ENCODE measurements at places on chromosomes 1 and 21.

DNA sequence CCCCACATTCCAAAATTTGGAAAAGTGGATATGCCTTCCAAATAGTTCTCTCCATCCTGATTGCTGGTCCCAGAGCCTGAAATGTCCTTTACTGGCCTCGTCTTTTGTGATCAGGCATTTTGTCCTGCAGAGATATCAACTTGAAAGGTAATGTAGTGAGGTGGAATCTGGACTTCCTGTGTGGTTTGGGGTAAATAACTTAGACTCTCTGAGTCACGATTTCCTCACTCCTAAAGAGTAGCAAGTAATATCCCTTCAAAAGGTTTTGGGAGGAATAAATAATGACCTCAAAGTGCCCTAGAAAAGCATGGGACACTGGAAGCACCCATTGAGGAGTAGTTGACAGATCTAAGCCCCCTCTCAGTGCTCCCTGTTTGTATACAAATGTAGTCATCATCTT, 426.6 kb downstream of the OMA1 start:
- DNase-seq: no peak

- no peak for DNase-seq
Measured at GRCh38 chr1:33624261-33624990, 152.0 kb downstream of the ZSCAN20 start.

DNA sequence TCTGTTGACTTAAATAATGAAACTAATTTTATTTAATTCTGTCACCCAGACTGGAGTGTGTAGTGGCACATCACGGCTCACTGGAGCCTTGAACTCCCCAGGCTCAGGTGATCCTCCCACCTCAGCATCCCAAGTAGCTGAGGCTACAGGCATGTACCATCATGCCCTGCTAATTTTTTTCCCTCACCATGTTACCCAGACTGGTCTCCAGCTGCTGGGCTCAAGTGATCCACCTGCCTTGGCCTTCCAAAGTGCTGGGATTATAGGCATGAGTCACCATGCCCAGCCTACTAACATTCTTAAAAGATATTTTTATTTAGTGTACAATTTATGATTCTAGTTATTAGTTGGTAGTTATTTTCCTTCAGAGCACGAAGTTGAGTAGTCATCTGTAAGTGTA, 49.5 kb downstream of the NRDC start:
- DNase-seq: no peak

- peak; percentile 80 for DNase-seq
Measured at GRCh38 chr1:16236511-16237342, at the start of gene CPLANE2. CPLANE2 (minus strand) TSS chr1:16237183; CDS start chr1:16236742, 441 bp downstream.

DNA sequence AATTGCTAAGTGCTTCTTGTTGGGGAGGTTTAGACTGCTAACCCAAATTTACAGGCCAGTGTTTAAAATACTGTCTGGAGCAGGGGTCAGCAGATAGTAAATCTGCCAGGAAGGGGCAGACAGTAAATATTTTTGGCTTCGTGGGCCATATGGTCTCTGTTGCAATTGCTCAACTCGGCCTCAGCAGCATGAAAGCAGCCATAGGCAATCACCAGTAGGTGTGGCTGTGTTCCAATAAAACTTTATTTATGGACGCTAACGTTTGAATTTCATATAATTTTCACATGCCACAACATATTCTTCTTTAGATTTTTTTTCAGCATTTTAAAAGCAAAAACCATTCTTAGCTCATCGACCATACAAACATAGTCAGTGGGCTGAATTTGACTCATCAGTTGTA, 172.7 kb downstream of the BRINP2 start:
- no peak for DNase-seq

- peak; percentile 6 for DNase-seq
Measured at GRCh38 chr1:50423670-50424000, 392 bp upstream of the DMRTA2 start.

DNA sequence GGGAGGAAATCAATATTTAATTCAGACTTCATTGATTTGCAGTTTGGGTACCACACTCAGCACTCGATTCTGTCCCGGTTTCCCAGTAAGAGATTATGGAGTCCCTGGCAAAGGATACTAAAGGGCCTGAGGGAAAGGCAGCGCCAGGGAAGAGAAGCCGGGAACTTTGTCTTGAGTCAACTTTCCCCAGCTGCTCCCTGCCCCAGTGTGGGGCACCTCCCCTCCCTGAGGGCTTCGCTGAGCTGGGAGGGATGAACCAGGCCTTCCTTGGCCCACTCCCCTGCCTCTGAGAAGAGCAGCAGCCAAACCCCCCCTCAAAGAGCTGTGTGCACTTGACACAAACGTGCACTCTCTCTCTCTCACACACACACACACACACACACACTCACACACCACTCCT, 32.6 kb downstream of the OPTC start:
- no peak for DNase-seq

- DNase-seq: no peak
Measured at GRCh38 chr1:200624679-200625335, 4.3 kb upstream of the KIF14 start.

DNA sequence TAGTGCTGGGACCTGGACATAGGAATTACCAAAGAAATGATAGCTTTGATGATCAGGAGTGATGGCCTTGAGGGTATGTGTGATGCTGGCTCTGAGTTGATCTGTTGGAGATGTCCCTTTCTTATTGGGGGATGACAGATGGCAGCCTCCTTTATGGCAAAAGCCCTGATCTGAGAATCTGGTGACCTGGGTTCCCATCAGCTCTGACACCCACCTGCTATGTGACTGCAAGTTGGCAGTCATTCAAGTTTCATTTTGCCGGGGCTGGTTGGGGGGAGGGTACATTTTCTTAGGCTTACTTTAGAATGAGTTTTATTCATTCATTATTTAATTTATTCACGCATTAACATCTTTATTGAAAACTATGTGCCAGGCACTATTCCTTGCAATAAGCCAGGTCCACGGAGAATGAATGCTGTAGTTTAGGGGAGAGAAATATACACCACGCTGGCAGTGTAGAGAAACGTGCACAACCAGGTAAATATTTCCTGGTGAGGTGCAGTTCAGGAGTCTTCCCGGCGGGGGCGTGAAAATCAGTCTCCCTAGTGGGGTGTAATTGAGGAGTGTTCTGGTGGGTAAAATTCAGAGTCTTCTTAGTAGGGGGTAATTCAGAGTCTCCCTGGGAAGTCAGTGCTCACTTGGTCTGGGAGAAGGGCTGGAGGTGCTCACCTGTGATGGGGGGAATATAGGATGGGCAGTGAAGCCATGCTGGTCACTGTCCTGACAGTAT, 401.3 kb downstream of the CAMTA1 start:
- peak; percentile 17 for DNase-seq

- DNase-seq: no peak
Measured at GRCh38 chr1:224405604-224405970, 29.0 kb downstream of the WDR26 start.

DNA sequence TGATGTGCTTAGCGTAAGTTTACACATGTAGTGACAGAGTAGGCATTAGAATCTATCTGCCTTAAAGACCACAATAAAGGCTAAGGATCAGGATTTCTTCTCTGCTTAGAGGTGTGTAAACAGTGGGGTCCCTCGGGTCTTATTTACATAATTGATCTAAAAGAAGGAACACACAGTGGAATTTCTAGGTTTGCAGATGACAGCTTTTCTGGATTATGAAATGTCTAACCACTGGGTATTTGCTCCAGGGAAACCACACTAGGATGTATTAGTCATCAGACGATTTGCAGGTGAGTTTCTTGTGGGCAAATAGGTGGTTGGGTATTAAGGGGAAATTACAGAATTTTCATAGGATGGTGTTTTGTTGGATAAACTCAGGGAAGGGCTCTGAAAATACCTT, 5.8 kb downstream of the LRRC8D start:
- no peak for DNase-seq

- no peak for DNase-seq
Measured at GRCh38 chr1:80633947-80634706, 1166.6 kb upstream of the ADGRL2 start.

GRCh38 chr1:1804301-1804700, 26.0 kb upstream of the NADK start:
- no peak for DNase-seq

DNA sequence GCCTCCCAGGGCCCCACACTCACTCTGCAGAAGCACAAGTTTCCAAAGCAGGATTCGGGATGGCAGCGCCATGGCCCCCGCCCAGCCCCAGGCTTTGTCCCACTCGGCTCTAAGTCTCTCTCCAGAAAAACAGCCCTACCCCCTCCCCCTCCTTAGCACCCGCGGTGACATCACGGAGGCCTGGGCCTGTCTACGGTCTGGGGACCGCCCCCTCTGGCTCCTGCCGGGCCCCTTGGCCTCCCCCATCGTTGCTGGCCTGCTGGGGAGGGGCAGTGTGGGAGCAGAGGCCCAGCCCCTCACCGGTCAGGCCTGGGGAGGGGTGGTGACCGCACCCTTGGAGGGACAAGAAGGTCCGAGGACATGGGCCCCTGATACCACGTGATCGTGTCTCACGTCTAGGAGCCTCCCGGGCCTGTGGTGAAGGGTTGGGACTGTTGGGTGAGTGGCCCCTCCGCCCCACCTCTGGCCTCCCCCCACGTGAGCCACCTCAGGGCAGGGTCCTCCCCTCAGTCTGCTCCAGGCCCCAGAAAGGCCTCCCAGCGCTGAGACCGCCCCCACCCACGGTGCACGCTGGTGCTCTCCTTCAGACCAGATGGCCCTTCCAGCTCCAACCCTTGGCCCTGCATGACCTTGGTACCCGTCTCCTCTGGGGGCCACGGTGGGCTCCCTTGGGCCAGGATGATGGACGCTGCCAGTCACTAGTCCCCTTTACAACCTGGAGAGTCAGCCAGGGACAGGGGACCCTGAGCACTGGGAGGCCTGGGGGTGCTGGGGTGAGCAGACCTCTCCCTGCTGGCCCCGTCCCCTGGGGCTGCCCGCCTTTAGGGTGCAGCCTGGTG, at the start of gene MXRA8:
Gene MXRA8, minus strand, starts transcription at position 123 of the 839 bp plus-strand sequence. Its CDS starts 51 bp downstream, at position 72.
- DNase-seq: no peak

GRCh38 chr1:22064751-22065402, 12.4 kb downstream of the CDC42 start:
- DNase-seq: no peak

- no peak for DNase-seq
Measured at GRCh38 chr1:159889821-159890252, 10.1 kb downstream of the CFAP45 start.

DNA sequence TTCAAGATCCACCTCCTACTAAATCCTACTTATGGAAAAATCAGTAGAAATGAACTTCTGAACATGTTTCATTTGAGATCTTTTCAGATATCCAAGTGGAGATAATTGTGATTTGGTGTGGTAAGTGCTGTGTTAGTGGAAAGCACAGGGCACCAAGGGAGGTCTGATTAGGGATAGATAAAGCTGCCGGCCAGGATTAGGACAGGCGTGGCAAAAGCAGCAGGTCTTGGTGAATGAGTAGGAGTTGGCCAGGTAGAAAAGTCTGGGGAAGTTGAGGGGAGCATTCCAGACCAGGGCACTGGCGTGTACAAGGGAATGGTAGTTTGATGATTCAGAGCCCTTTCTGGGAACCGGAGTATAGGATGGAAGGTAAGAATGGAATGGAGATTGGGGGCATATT, 47.8 kb downstream of the AZIN2 start:
- DNase-seq: no peak

DNA sequence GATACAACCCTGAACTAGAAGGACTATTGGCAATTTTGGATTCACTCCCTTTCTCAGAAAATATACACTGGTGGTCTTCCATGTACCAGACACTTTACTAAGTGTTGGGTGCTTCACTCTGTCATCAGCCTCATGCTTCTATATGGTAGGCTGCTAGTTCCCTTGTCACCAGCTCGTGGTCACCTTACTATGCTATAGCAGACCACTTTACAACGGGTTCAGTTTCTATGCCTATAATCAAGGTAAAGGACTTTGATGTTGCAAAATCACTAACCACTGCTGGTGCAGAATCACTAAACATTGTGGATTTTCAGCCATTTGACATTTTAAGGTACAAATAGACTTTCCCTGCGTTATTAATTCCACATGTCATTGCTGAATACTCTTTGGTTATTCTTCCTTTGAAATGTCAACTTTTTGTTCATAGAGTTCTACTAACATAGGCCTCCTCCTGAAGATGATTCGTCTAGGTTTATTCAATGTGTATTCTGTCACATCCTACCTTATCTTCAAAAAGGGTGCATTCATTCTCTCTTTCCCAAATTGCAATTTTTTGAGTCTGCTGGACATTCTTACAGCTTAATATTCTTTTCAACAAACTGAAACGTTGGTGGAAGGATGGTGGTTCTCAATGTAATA, 78.3 kb downstream of the LRRC8C start:
- no peak for DNase-seq

DNA sequence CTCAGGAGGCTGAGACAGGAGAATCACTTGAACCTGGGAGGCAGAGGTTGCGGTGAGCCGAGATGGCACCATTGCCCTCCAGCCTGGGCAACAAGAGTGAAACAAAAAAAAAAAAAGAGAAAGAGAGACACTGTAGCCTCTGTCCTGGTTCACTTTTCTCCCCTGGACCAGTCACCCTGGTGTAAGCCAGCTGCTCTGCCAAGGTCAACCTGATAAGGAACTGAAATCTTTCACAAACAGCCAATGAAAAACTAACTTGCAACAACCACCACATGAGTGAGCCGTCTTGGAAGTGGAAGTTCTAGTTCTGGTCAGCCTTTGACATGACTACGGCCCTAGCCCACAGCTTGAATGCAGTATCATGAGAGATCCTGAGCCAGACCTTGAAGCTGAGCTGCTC, 36.8 kb upstream of the CXADR start:
- no peak for DNase-seq

GRCh38 chr21:28936721-28937120, 56.0 kb downstream of the LTN1 start:
- no peak for DNase-seq

GRCh38 chr1:204134103-204134502, 17.7 kb downstream of the ETNK2 start:
- DNase-seq: no peak

- no peak for DNase-seq
Measured at GRCh38 chr21:44518686-44519085, 21.3 kb downstream of the KRTAP10-1 start.

GRCh38 chr1:110914676-110915075, 41.7 kb downstream of the CD53 start:
- no peak for DNase-seq

DNA sequence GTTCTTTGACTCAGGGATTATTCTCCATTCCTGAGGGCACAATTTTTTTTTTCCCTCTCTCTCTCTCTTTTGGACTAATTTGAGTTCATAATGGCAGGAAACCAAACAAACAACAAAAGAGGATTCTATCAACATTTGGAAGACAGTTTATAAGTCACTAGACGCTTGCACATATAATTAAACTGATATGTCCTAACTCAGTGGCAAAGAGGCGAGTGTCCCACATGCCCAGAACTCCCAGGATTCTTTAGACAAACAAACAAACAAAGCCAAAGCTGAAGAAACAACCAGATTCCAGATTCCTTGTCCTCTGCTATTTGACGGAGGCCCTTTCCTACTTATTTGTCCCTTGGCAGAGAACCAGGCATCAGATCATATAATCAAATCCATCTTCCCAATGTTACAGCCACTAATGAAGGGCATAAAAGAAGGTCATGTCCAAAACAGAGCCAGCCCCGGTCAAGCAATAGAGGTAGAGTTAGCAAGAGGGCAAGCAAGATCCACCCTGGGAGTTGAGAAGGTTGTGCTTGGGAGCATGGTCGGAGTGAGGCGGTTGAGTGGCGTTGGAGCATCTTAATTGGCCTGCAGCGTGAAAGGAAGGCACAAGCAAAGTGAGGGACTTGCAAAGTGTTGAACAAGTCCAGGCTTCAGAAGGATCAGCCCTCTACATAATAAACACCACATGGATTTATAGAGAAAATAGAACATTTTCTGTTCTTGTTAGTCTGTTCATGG, 30.3 kb downstream of the ZNF362 start:
- no peak for DNase-seq

GRCh38 chr21:26449161-26449560, 123.9 kb downstream of the CYYR1 start:
- DNase-seq: no peak
